ENCODE measurements at places on chromosomes 16 and 17.

DNA sequence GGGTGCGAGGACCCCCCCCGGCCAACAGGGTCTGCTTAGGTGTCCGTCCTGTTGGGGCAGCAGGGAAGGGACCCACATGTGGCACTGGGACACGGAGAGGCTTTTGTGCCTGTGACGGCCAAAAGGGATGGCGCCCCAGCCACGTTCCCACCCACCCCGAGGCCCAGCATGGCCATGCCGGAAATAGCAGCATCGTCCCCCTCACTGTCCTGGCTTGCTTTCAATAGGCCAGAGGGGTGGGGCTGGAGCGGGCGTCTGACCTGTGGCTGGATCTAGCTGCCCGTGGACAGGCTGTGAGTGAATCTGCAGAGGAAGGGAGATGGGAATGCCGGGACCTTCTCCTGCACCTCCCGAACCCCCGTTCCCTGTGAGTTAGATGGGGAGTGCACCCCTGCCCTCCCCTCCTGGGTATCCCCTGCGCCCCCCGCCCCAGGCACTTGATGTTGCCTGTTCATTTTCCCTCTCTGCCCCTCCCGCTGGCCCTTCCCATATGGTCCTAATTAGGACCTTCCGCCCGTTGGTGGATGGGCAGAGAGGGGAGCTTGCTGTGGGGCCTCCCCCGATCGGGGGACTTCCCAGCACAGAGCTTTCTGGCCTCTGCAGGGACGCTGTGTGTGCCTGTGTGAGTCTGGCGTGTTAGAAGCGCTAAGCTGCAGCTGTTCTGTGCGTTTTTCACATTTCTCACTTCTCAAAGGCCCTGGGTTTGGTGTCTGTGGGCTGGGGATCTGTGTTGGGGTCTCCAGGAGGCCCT, 292.8 kb downstream of the SEC14L1 start:
- DNase-seq = no peak

DNA sequence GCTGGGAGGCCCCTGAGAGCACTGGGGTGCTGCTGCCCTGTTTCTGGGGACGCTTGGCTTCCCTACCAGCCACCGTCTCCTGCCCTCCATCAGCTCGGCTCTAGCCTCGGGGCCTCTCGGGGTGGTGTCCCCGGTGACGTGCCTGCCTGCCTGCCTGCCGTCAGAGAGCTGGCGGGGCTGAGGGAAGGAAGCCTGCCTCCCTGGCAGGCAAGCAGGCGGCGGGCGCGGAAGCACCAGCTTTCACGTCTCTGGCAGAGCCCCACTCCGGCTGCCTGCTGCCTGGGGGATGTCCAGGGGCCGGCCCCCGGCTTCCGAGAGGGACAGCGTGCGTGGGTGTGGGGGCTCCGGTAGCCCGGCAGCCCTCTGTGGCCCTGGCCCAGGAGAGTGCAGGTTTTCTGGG, 9.3 kb downstream of the CENPX start:
- DNase-seq = no peak

GRCh38 chr17:60327901-60328273, 64.0 kb downstream of the USP32 start:
- no peak for DNase-seq

- no peak for DNase-seq
Measured at GRCh38 chr17:82940226-82941020, 100.6 kb upstream of the ZNF750 start.

DNA sequence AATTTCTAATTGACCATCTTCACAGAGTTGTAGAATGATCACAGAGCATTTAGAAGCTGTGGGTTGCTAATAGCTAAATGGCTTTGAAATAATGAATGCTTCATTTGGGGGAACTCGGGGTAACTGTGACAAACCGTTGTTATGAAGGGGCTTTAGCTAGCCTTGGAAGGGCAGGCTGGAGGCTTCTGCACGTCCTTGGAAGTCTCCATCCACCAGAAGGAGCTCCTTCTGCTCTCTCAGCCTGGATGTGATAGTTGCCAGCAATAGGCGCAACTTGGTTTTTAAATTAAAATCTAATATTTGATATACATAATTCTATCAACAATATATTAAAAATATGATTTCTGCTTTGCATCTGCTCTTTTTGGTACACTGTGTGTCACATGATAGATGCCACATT, 200.5 kb downstream of the RPTOR start:
- no peak for DNase-seq

DNA sequence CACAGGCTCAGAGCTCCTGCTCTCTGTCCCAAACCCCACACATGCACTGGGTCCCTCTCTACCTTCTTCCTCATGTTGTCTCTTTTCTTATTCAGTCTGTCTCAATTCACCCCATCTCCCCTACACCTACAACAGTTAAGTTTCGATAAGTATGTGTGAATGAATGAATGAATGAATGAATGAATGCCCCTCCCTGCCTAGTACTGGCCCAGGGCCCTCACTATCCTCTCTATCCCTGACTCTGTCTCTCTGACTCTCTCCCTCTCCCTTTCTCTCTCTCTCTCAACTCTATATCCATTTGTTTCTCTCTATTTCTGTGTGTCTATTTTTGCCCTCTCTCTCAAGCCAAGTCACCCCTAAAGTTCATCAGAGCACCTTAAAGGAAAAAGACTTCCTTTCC, 6.7 kb upstream of the KRT9 start:
- no peak for DNase-seq

DNA sequence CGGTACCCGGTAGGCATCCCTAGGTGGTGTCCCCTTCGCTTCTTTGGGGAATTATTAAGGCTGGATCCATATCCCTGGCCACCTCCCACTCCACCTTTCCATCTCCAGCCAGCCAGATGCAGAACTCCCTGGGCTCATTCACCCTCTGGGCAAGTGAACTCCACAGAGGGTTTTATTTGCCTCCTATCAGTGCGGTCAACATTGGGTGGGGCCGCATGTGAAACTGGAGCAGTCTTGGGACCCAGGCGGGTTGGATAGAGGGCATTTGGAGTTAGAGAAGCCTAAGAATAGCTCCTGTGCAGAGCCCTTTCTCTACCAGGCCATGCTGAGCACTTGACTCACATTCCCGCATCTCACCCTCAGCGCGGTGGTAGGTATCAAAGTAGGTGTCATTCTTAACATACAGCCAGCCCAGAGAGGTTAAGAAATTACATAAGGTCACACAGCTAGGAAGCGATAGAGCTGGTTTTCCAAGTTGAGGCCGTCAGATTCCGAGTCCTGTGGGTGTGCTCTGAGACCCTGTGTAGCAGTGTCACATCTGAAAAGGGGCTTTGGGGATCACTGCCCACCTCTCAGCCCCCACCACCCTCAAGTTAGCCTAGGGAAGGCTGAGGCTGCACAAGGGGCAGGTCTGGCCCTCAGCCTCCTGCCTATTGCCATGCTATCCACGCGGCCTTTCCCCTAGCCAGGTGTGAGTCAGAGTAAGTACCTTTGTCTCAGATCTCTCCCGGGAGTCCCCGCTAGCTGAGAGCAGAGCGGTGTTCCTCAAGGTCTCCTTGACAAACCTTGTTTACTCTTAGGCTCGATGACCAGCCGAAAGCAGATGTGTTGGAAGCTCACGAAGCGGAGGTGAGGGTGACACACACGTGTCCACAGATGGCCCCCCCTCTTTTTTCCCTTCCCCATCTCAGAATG, 26.9 kb upstream of the LGALS9 start:
- DNase-seq = no peak

- DNase-seq = no peak
Measured at GRCh38 chr16:85649411-85650134, 36.5 kb downstream of the GSE1 start.

DNA sequence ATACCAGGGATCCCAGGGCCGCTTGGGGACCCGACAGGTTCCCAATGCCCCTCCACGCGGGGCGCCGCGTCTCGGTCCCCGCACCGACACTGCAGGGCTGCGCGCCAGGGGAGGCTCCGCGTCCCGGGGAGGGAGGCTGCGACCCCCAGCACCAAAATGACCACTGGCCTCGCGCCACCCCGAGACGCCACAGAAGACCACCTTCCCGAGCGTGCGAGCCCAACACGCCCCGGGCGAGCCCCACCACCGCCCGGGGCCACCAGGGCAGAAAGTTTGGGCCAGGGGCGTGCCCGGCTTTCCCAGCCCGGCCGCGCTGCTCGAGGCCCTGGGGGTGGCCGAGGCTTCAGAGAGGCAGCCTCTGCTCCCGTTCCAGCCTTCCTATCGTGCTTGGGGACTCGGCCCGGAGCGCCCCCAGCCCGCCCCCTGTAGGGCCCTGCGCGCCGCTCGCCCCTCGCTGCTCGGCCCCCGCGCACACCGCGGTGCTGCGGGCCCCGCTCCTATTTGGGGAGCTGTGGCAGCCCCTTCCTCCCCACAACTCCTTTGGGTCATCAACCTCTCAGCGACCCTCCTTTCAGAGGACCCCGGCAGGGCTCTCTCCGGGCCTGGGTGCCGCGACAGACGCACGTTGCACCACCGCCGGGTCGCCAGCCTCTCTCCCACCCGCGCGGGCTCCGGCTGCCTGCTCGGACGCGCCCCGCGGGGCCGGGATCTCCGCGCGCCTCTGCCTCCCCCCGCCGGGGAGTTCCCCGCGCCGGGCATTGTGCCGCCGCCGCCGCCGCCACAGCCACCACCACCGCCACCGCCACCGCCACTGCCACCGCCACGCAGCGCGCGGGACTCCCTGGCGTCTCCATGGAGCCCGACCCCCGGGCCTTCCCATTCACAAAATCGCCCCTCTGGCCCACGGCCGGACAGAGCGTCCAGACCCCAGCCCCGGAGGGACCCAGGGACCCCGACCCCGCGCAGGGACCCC, 892 bp downstream of the RBFOX3 start:
- DNase-seq = no peak

GRCh38 chr17:1762233-1762900, 507 bp downstream of the SERPINF1 start:
- no peak for DNase-seq

GRCh38 chr17:38896346-38896954, 26.6 kb downstream of the LASP1 start:
- no peak for DNase-seq

Data from NCI-H226 (cell line).